WTC11 (cell line): ENCODE measurements at places on chromosomes 6 and 20.

DNA sequence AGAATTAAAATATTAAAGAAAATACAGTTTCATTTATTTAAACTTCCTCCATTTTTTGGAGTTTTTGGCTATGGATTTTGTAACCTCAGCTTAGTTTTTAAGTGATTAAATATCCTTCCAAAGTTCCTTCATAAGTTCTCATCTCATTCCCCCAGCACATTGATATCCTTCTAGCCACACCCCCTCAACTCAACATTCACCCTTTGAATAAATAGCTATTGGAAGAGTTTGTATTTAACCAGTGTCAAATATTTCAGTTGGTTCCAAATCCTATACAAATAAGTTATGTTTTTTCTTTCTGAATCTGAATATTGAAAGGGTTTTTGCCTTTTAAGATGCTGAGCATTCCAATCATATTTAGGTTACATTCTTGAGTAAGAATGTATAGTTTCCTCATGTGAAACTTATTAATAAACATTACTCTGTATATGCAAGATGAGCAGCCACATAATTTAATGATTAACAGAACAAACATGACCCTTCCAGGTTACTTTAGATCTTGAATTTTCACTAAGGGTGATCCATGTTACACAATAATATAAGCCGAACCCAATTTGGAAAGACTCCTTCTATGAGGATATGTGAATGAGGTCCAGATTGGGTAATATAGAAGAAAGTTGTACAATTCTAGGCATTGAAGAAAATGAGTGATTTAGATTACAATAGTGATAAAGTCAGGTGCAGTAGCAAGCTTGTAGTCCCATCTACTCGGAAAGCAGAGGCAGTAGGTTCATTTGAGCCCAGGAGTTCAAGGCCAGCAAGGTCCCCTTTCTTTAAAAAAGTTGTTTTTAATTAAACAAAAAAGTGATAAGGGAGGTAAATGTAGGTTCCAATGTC lies 13.6 kb downstream of the GLYATL3 start:
- H3K4me1 ChIP-seq = peaks cover 10% of the 10 kb centered on the region
- no peak overlapping the region for H3K27ac ChIP-seq
- DNase-seq = no peak
- H3K27me3 ChIP-seq = no peaks in the 10 kb centered on the region
- no peak overlapping the region for H3K4me3 ChIP-seq
- H3K36me3 ChIP-seq = no peaks in the 10 kb centered on the region

- no peaks in the 10 kb centered on the region for H3K27me3 ChIP-seq
- peaks cover 16% of the 10 kb centered on the region for H3K4me1 ChIP-seq
- no peak for DNase-seq
- H3K36me3 ChIP-seq = no peaks in the 10 kb centered on the region
- H3K4me3 ChIP-seq = no peak overlapping the region
- H3K27ac ChIP-seq = no peak overlapping the region
Measured at GRCh38 chr20:53927990-53928389, 142.4 kb downstream of the BCAS1 start.

- 0 out of 2 replicates have a peak, but pooled peaks cover 4% of the 10 kb centered on the region for H3K4me1 ChIP-seq
- no peaks in the 10 kb centered on the region for H3K36me3 ChIP-seq
- no peaks in the 10 kb centered on the region for H3K27me3 ChIP-seq
- no peak overlapping the region for H3K4me3 ChIP-seq
Measured at GRCh38 chr6:10082385-10082784, 332.5 kb downstream of the TFAP2A start.

- H3K4me3 ChIP-seq = no peak overlapping the region
- no peak overlapping the region for H3K27ac ChIP-seq
- H3K4me1 ChIP-seq = peaks cover 21% of the 10 kb centered on the region
- H3K36me3 ChIP-seq = no peaks in the 10 kb centered on the region
- H3K27me3 ChIP-seq = peaks cover 2% of the 10 kb centered on the region; the same call in 1 of the 2 replicates
- DNase-seq = no peak
Measured at GRCh38 chr6:158662954-158663624, 13.2 kb downstream of the SYTL3 start.
